ENCODE measurements at places on chromosomes 11 and 22.
A peak's percentile ranks its signal among the peaks of the same experiment; 100 is the strongest.

- DNase-seq: no peak
Observed at GRCh38 chr22:37663521-37664140, 5.1 kb downstream of the PDXP start.

GRCh38 chr11:17230867-17231851, 23.4 kb upstream of the PIK3C2A start:
- no peak for DNase-seq

GRCh38 chr22:38937036-38937435, 20.4 kb upstream of the APOBEC3A start:
- no peak for DNase-seq

DNA sequence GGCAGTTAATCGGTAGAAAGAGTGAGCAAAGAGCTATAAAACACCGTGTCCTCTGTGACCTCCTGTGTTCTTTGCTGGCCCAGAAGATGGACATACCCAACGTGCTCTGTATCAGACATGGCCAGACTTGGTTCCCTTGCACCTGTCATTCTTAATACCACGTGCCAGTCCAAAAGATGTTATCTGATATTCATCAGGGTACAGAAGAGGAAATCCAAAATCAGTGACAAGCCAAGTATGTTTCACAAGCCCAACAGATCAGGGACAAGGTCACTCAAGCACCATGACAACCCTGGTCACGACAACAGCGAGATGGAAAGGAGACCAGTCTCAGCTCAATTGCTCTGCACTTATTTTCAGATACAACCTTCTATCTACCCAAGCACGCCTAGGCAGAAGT, 3.4 kb downstream of the LRP4 start:
- no peak for DNase-seq

DNA sequence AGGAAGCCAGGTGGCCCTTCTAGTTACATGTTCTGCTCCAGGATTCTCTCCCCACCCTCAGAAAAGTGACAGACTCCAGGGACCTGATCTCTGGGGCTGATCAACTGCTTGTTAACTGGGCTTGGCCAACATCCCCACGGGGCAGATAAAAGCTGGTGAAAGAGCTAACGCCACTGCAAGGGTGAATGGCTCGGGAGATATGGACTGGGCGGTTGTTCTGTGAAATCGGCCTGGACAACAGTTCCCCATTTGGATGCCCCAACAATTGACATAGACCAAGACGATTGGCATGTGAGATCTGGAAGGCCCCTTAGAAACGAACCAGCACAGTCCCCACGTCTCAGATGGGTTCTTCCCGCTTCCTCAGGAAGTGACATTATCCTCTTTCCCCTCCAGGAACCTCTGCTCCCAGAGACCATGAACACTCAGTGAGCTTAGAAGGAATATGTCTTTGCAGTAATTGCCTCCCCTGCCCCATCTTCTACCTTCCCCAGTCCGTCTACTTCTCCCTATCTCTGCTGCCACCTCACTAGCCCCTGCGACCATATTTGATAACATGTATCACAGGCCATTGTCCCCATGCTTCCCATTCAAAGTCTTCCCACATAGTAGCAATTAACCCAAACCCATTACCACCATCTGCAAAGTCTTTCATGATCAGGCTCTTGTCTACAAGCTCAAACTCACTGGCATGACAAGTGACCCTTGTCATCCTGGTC, 5.6 kb upstream of the PRG2 start:
- no peak for DNase-seq

DNA sequence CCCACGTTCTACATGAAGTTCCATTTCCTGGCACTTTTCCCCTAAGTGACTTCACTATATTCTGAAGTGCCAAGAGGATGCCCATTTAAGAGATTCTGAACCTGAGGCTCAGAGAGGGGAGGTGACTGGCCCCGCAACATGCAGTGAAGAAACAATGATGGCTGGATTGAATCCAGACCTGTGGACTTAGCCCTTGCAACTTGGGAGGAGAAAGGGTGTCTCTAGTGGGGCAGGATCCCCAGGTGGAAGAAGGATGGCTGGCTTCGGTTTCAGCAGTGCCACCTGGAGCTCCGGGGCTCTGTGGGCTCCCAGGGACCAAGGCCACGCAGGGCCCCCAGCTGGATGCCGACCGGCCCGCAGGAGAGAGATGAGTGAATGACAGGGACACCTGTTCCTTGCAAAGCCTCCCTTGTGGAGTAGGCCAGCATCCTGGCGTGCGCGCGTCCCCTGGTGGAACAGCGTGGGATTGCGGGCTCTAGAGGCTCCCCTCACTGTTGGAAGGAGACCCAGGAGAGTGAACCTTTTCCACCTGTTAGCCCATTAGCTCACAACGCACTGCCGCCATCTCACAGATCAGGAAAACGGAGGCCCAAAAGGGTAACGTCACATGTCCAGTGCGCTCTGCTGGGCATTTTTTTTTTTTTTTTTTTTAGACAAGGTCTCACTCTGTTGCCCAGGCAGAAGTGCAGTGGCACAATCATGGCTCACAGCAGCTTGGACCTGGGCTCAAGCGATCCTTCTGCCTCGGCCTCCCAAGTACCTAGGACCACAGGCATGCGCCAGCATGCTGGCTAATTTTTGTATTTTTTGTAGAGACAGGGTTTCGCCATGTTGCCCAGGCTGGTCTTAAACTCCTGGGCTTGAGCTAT, 104.7 kb downstream of the KIAA1671 start:
- DNase-seq: peak; percentile 52

DNA sequence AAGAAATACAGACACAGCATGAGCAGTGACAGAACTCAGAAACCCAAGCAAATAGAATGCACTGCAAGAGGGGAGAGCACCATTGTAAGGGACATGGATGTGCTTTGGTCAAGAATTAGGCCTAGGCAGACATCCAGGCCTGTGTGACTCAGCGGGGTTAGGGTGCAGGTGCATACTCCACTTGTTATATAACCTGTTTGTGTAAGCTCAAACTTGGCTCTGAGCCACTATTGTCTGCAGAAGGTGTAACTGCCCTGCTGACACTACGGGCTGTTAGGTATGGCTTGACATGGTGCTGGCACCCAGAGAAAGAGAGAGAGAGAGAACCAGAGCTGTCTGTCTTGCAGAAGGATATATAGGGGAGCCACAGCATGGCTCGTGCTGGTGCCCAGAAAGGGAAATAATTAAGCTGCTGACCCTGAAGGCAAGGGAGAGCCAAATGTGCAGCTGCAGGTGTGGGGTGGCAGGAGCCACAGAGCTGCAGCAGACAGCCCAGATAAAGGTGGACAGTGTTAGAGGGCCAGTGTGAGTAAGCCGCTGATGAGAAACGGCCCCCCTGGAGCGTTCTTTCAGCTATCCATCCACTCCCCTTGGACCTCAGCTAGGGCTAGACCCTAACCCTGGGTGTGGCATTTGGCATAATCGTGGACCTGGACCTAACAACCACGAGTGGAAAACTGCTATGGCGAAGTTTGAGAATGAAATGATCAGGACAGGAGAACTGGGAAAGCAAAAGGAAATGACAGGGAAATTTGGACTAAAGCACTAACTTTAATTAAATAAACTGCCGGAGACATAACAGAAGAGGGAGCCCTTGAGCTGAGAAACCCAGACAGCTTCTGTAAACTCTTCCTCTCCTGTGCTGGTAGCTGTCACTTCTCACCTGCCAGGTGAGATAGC, 253.0 kb upstream of the CCDC179 start:
- DNase-seq: peak; percentile 64

GRCh38 chr11:44972746-44973435, 22.2 kb upstream of the TP53I11 start:
- DNase-seq: peak; percentile 52

DNA sequence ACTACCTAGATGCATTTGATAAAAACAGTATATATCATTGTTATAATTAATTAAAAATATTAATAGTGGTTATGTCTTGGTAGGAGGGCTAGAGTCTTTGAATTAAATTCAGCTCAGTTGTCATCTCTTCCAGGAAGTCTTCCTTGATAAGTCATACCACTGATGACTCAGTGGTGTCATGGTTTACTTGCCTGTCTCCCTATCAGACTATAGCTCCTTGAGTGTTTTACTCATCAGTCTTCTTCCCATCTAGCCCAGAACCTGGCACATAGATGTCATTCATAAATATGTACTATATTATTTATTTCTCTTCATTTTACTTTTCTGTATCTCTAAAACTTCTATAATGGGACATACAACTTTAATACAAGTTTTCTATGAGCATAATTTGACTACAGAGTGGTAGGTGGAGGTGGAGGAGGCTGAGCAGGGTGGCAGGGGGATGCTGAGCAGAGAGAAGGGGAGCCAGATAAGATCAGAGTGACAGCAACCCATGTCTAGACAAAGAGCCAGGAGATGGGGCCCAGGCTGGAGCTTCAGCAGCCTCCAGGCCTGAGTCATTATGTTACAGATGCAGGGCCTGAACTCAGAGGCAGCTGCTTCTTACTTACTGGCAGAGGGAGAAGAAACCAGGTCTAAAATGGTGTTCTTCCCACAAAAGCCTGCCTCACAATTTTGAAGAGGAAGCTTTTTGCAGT, 82.3 kb upstream of the PHOX2A start:
- peak; percentile 85 for DNase-seq

GRCh38 chr11:43145653-43146052, 166.1 kb upstream of the API5 start:
- DNase-seq: no peak

DNA sequence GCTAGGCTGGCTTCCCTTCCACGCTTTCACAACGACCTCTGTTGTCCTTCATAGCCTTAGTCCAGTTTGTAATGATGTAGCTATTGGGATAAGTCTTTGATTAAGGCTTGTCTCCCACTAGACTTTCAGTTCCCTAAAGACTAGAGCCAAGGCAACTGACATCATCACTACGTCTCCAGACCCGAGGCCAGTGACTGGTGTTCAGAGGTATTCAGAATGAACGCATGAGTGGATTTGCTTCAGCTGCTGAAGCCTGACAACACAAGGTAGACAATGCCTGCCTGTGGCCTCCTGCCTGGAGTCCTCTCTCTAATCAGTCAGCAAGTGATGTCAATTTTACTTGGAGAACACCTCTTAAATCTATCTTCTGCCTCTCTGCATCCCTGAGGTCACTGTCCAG, 13.6 kb downstream of the EFCAB6 start:
- peak; percentile 57 for DNase-seq

- DNase-seq: no peak
Observed at GRCh38 chr11:107956543-107956942, 28.3 kb downstream of the RAB39A start.

GRCh38 chr11:20055312-20055711, 105.0 kb downstream of the DBX1 start:
- no peak for DNase-seq

- DNase-seq: no peak
Observed at GRCh38 chr11:39363571-39363970, 2095.9 kb downstream of the LRRC4C start.

- DNase-seq: no peak
Observed at GRCh38 chr11:35543481-35543880, 18.1 kb upstream of the PAMR1 start.

GRCh38 chr11:2585566-2586086, 114.2 kb downstream of the KCNQ1OT1 start:
- DNase-seq: no peak

DNA sequence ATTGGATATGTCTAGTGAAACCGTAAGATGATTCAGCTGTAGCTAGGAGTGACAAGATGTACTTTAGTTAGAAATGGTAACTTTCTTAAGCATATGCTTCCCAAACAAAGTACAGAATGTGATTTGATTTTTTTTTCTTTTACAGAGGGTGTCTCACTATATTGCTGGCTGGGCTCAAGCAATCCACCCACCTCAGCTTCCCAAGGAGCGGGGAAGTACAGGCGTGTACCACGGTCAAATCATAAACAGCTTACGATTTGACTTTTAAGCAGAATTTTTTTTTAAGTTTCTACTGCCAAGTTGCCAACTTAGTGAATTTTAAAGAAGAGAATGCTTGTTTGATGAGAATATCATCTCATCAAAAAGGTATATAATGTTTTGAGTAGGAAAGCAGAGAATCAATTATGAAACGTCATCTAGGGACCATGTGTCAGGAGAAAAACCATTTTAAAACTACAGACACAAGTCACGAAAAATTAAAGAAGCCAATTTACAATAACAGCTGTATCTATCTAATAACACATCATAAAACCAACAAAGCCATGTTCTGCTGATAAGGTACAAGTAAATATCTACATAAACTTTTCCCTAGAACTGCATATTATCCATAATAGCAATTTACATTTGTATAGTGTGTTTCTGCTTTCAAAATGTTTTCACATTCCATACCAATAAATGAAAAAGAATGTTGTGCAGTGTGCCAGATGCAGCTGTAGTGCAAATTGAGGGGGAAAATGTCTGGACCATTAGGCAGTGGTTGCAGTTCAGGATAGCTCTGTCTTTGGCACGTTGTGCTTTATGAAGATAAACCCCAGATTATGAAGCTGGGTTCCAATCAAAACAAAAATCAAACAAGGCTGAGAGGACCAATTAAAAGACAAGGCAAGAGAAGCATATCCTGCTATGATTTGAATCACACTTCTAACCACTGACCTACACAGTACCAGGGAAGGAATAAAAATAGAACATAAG, 33.7 kb upstream of the USP47 start:
- DNase-seq: no peak

GRCh38 chr11:77322926-77323590, 21.6 kb upstream of the GDPD4 start:
- DNase-seq: peak; percentile 54

GRCh38 chr11:121311373-121311772, 18.8 kb downstream of the SC5D start:
- no peak for DNase-seq

DNA sequence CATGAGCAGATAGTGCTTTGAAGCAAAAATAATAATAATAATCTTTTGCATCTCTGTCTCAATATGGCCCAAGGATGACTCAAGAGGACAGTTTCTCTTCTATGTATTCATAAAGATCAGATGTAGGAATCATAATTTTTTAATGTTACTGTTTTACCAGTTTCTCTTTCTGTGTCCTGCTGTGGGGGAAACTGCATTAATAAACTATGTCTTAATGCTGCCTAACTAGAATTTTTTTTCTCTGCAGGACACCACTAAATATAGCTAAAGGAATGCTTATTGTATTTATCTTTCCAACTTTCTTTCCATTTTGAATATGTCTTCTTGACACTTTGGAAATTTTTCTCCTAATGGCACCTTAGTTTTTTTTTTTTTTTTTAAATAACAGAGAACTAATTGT, 6.5 kb downstream of the FJX1 start:
- no peak for DNase-seq

DNA sequence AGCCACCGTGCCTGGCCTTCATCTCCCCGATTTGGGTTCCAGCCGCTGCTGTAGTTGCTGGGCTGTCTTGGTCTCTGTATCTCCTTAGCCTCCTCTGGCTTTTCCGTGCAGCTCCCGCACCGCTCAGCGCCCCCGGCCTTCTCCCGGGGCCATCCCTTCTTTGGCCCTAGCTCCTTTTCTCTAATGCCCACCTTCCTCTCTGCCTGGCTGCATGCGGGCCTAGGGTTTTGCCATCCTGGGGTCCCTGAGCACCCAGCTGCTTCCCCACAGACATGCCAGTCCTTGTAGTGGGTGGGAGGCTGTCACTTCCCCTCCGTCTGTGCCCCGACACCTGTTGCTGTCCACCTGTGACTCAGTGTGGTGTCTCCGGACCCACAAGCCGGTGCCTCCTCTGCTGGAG, 36.4 kb downstream of the KCNJ4 start:
- DNase-seq: no peak

DNA sequence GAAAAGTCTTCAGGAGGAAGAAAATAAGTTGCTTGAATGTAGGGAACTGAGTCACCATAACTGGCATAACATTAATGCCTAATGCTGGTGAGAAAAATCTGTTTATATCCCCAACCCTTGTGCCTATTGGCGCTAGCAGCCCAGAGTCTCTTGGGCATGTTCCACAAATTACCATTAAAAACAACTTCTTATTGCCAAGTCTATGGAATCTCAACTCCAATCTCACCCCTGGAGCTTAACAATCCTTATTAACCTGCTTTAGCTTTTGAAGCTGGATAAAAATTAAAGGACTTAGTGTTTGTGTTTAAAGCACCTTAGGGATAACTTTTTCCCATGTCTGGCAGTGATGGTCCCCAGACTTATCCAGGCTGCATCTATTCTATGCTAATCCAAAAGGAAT, 143.0 kb downstream of the APIP start:
- DNase-seq: no peak

Data from GM23248 (cell line).